NB4 (cell line): ENCODE measurements at places on chromosomes 2 and 18.

DNA sequence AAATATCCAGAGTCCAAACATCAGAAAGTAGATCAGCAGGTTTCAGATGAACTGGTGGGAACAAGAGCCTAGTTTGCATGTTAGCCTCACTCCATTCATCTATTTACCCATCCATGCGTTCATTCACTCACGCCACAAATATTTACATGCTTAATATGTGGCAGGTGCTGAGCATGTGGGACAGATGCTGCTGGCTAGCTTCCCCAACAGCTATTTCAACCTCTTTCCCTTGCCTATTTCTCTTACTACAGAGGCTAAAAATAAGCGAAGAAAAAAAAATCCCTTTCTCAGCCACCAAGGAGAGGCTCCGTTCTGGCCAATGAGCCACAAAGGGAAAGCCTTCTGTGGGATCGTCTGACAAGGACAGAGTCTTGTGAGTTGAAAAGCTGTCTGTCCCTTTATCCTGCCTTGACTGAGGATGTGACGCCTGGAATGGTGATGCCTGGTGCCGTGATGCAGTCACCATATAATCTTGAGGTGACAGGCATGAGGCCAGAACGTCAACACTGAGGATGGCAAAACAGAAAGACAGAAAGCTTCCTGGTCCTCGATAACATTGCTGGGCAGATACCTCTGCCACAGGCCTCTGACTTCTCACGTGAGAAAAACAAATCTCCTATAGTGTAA is 78.2 kb downstream of the KCTD1 start:
- no peak for DNase-seq

- no peak for DNase-seq
Measured at GRCh38 chr18:1732143-1732542, 827.5 kb downstream of the ADCYAP1 start.

DNA sequence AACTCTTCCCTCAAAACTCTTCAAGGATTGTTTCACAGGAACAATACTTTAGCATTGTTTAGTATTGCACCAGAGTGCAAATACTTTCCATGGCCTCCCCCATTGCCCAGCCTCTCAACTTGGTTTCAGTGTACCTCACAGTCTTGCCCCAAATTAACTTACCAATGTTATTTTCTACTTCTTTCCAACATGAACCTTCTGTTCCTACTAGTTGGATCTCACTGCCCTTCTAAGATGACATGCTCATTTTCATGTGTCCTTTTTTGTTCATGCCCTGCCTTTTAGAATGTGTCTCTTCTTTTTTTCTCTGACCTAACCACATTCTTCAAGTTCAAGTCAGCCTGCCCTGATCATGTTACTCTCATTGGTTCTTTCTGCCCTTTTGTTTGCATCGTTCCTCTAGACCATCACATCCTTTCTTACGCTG is 4.1 kb downstream of the SPATS2L start:
- no peak for DNase-seq

GRCh38 chr18:35355140-35355618 is 11.0 kb upstream of the ZNF24 start:
- peak; percentile 82 for DNase-seq

DNA sequence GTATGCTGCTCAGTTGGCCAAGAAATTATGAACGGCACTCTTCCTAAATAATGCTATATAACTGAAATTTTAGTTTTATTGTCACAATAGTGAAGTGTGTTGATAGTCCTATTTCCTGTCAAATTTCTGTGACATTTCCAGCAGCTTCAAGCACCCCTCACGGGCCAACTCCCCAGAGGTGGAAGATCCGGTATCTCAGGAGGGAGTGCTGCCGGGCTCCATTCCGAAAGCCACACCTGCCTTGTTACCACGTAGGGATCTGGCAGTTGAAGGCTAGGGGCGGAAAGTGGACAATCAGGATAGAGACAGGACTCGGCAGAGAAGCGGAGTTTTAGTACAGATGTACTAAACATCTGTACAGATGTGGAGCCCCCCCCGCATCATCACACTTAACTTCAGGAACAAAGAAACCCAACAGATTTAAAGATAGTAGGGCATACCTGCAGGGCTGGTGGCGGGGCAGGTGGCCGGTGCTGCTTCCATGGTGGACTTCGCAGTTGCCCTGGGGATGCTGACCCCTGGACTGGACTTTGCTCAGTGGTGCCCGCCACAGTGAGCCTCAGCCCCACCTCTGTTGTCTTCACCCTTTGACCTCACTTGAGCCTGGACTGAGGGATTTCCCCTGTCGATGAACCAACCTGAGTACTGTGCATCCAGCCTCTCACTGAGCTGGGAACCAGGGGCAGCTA is 22.3 kb downstream of the ASAP2 start:
- DNase-seq, result no peak

DNA sequence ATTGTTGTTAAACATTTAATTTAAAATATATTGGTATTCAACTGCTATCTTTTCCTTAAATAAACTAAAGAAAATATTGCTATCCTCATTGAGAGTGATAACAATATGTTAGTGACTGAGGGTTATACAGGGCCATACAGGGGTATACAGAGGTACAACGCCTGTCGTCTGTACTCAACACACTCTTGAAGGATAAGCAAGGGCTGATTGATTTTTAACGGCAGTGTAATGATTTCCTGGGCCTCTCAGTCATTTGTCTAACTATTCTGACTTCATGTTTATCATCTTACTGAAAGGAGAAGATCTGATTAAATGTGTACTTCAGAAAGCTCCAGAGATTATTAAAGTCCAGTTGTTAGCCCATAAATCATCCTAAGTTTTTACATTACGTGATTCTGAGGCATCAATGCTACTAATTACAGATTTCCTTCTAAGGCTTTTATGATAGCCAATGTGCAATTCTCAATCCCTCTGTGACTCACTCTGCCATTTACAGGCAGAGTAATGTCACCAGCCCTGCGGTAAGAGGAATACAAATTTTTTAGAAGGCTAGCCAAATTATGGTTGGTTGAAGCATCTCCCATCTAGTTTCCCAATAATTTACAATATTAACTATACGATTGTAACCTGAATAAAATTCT is 893.0 kb upstream of the CHAC2 start:
- DNase-seq, result no peak

- DNase-seq, result no peak
Measured at GRCh38 chr2:215332872-215333595, 21.2 kb downstream of the ATIC start.

GRCh38 chr2:219261024-219261855 is 7.5 kb upstream of the TUBA4A start:
- peak; percentile 44 for DNase-seq

GRCh38 chr2:72040629-72041571 is 106.8 kb downstream of the CYP26B1 start:
- DNase-seq, result no peak

DNA sequence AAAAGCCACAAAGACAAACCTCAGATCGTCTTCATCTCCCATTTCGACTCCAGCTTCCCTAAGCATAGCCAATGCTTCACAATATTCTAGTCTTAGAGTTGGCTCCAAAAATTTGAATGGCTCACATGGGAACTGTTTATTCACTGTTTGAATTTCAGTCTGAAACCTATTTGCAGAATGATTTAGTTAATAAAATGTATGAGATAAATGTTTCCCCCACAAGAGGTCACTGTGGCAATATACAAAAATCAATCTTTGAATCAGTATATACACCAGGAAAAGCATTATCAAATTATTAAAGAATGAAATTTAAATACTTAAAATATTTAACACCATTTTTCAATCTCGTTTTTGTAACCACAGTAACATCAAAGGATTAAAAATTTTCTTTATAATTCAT is 40.0 kb upstream of the MCM6 start:
- peak; percentile 69 for DNase-seq

GRCh38 chr18:73201940-73202339 is 334.2 kb upstream of the NETO1 start:
- no peak for DNase-seq

DNA sequence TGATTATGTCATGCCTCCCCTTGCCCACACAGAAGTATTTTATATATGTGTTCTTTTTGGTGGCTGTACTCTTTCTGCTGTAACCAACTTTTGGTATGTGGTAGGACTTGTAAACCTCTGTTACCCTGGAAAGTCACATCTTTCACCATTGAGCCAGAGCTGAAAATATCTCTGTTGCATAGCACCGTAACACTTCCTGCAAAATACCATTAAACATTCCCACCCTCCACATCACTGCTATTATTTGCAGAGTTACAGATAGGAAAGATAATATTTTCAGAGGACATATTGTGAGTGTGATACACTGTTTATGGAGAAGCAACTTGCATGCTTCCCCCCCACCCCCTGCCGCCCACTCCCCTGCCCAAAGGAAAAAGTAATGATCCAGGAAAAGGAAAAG is 44.8 kb downstream of the CAB39 start:
- no peak for DNase-seq

GRCh38 chr18:8049147-8049546 is 482.0 kb downstream of the PTPRM start:
- no peak for DNase-seq

DNA sequence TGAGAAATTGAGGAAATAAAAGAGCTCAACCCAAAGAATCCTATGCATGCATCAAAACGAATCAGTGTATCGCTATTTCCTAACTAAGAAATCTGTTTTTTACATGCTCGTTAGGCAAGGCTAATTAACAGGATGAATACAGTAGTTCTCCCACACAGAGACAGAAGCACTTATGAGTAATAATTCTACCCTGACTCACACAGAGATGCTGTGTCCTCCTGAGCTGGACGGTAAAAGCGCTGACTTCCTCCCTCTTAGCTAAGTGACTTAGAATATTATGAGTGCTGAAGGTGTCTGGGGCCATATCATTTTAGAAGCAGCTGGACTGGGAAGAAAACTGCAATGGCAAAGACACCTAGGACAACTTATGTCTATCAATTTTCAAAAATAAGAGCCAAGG is 18.5 kb downstream of the PLEKHM3 start:
- peak; percentile 27 for DNase-seq

DNA sequence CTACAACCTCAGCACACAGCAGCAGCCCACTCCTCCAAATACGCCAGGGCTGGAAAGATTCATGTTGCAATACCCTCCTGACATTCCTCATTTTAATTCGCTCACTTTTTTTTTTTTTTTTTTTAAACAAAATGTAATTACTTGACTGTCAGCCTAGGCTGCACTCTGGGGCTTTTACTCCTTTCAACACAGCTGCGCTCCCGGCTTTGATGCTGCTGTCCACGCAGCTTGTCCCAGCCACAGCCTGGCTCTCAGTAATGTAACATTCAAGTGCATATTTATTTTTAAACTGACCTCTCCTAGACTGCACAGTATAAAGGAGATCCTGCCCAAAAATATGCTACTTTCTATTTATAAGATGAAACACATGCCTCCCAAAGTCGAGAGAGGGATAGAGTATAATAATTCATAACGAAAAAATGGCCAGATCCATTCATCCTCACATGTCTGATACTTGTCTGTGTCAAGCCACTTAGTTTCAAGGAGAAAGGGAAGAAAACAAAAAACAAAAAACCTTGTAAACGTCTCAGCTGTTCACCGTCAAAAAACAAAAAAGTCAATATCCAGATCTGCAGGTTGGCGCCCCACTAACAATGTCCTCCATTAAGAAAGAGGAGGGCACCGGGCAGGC is 949 bp downstream of the CDC42EP3 start:
- no peak for DNase-seq

GRCh38 chr2:136000502-136000901 is 15.1 kb upstream of the DARS1 start:
- DNase-seq, result no peak

DNA sequence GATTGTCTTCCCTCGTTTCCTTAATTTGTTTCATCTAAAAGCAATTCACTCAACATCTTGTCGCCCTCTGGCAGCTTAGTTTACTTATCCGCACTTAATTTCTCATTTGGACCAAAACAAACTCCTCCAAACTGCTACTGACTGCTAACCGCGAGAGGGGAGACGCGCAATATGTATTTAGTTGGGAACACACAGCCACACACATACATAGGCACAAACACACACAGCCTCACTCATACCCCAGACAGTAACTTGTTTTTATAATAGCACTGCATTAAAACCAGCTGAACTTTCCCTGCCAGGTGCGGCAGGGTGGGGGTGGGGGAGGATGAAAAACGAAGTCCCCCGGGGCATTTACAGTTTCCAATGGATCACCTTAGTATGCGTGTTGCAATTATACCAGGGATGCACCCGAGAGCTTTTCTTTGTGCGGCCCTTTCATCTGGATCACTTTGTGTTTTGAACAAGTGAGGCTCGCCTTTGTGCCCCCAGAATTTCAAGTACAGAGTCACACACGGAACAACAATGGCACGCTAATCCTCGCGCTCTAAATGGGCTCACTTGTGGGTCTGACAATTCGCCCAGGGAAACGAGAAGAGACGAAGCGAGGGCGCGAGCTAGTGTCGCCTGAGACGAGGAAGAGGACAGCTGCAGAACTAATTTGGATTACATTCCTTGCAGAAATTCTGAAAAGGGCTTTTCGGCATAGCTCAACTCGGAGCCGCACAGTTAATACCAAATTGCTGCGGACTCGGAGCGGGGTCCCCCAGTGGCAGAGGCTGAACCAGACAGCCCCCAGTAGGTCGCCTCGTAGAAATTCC is 2.4 kb downstream of the ERBB4 start:
- no peak for DNase-seq

GRCh38 chr2:120761911-120762310 is 26.2 kb downstream of the GLI2 start:
- no peak for DNase-seq

GRCh38 chr18:57243624-57244179 is 96.8 kb downstream of the BOD1L2 start:
- no peak for DNase-seq

DNA sequence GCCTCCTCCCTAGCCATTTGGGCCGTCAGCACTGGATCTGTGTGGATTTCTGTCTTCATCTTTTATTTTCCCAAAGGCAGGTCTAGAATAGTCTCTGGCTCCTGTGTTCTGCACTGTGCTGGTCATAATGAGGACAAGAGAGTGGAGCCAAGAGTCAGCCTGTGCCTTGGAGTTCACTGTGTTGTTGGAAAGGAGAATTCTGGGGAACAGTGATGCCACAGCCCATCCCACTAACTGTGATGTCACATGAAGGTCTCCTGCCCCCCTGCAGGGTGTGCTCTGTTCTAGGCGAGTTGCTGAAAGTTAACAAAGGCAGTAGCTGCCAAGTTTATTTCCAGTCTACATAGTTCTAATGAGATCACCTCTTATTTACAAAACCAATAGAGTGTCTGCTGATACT is 248.5 kb downstream of the TPGS2 start:
- no peak for DNase-seq

GRCh38 chr2:124561486-124561885 is 536.4 kb downstream of the CNTNAP5 start:
- DNase-seq, result no peak

GRCh38 chr2:39593439-39594393 is 72.0 kb upstream of the TMEM178A start:
- peak; percentile 66 for DNase-seq
